ENCODE measurements at places on chromosomes 3 and 15. TPM values are rescaled to one million over a fixed set of nuclear protein-coding genes. Genes with fewer than 3 reads are reported as not detected.

The MESP2 gene
- not detected for total RNA-seq

- DNase-seq = no peak
Observed at GRCh38 chr3:22475665-22476240, 724.7 kb upstream of the ZNF385D start.

DNA sequence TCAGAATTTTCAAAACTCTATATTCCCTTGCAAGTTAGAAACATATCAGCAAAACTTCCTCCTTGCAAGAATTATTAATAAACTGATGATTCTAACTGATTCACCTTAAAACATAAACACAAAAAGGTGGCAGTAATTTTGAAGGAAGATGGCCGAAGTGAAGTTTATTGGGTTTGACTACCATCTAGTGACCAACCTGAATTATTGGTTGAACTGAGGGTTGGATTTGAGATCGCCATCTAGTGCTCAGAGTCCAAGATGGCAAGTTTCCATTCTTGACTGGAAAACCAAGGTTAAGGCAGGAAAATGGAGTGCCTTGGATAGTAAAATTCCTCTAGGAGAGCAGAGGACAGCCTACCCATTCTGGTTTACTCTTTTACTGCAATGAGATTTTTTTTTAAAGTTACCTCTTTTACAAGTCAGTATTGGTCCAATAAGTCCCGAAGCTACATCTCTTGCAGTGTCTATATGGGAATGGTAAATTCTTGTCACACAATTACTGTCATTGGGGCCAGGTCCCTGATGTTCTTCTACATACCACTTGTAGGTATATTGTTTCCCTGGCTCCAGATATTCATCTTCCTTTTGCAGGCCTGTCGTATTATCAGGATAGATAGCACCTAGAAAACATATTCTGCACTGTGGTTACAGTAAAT lies 51.6 kb upstream of the CP start:
- DNase-seq = peak; percentile 54

The FEZF2 gene
- total RNA-seq = not detected

- no peak for DNase-seq
Observed at GRCh38 chr3:178969004-178969700, 102.5 kb downstream of the ZMAT3 start.

The ANKUB1 gene
- not detected for total RNA-seq

DNA sequence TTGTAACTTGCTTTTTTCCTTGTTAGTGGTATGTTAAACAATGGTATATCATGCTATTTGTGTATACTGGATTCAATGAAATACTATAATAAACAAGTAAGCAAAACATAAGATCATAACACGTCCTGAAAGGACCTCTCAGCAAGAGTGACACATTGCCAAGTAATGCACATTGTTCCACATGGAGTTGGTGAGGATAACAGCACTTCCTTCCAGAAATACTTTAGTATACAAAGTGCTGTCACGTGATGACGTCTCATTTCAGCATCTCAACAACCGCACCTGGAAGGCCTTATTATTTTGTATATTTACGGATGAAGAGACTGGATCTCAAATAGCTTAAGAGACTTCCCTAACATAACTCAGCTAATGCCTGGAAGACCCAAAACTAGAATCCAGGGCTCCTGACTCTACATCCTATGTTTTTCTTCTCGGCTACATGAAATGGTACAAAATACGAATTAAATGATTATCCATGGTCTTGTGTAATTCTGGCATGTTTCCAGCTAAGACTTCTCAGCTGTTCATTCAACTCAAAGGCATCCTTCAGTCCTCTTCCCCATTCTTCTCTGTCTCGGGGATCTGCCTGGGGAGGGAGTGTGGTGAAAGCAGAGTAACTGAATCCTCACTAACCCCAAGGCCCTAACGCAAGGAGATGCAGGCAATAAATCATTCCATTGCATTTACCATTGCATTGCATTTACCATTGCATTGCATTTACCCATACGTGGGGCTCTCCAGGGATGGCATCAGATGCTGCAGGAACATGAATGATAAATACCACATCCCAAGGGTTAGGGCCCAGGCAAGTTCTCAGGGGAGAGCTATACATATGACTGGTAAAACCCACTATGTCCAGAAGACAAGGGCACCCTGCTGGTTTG lies 79.2 kb downstream of the LIPC start:
- no peak for DNase-seq

GRCh38 chr15:33737687-33738601 lies 230.4 kb upstream of the CHRM5 start:
- DNase-seq = peak; percentile 51

DNA sequence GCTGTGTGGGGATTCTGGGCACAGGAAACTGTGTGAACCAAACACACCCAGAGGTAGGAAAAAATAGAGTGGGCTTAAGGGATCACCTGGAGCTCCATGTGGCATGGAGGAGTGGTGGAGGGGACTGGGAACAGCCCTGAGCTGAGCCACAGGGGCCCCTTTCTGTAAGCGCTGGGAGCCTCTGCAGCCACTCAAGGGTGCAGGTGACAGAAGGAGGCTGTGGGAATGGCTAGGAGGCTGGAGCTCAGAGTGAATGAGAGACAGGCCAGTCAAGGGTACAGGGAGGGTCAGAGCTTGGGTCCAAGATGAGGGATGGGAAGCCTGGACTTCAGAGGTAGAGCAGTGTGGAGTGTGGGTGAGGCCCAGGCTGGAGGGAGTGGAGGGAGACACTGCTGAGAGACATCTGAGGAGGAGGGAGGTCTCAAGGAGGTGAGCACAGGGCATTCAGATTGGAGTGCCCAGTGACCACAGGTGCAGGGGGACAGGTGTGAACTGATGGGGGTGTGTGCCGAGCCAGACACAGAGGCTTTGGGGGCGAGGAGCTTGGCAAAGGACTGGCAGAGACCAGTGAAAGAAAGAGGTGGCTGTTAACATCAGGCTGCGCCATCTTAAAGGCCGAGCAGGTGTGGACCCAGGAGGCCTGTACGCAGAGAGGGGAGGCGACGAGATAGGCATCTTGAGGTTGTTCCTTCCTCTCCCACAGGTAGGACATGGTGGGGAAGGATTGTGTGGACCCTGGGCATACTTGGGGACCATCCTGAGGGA lies 56.8 kb downstream of the FGD5 start:
- no peak for DNase-seq

The GOLGA8Q gene
- total RNA-seq = 0.83 TPM

The C15orf62 gene
- total RNA-seq = 1.0 TPM

- no peak for DNase-seq
Observed at GRCh38 chr15:94722024-94722636, 490.8 kb downstream of the MCTP2 start.

DNA sequence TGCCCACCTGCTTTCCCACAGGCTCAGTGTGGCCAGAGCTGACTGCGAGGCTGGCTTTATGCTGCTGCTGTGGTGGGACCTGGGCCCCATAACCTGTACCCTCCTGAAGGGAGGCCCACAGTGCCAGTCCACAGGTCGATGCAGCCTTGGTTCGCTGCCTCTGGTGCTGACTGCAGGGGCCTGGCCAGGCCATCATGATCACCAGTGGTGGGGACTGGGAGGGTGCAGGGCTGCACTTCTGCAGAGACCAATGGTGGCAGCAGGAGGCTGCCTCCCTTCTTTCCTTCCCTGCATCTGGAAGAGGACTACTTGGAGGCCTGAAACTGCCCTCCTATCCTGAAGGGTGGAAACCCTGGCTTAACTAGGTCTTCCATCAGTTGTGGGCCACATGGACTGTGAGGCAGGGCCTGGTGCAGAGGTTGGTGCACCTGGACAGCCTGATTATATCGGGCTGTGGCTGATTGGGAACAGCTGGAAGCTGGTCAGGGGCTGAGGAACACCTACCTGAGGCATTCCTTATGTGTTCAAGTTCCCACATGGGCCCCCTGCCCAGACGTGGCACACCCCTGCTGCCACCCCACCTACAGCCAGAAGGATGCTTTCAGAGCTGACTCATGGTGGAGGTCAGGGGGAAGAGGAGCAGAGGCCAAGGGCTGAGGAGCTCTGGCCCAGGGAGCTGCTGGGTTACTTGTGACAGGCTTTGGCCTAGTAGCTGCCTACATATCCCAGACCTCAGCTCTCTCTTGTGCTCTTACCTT lies 29.8 kb downstream of the POMGNT2 start:
- DNase-seq = no peak

DNA sequence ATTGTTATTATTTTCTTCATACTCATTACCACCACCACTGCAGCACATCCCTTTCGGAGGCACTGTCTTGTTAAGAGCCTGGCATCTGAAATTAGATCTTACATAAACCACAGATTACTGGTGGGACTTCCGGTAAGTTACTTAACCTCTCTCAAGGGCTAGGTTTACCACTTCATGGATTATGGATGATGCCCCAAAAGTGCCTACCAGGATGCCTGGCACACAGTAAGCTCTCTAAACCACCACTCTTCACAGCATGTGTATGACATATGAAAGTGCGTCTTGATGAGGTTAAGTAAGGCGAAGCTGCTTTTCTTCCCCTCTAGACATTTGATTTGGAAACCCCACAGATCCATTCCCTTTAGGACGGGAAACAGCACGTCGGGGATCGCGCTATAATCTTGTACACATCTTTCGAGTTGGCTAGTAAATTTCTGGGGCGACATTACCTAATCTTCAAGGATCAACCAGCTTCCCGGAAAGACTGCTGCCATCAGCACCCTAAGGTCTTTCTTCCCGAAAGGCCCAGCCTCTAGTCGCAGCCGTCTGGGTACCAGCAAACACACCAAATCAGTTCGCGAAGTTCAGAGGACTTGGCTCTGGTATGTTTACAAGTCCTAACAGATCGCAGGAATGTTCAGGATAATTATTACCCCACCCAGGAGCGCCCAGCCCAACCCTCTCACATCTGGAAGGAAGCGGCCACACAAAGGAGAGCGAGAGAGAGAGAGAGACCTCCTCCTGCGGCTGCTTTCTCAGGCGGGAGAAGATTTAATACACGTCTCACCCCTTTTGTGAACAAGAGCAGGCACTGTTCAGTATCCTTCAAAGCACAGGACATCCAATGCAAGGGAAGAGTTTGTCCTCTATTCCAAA lies 155.1 kb upstream of the FRMD4B start:
- DNase-seq = no peak

- DNase-seq = no peak
Observed at GRCh38 chr15:71781179-71781964, 29.0 kb upstream of the NR2E3 start.

DNA sequence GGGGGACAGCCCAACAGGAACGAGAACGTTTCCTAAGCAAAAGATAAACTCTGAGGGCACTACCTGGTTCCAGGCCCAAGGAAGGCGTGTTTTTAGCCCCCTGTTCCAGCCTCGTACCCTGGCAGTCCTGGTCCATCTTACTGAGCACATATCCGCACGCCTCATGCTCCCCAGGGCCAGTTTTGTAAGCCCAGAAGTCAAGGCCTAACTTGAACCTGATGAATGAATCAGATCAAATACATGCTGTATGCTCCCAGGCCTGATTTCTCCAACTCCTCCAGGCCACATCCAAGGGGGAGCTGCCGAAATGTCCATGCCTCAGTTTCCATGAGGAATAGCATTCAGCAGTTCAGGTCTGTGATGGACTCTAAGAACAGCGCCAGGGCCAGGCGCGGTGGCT lies 14.3 kb upstream of the DOCK3 start:
- no peak for DNase-seq

DNA sequence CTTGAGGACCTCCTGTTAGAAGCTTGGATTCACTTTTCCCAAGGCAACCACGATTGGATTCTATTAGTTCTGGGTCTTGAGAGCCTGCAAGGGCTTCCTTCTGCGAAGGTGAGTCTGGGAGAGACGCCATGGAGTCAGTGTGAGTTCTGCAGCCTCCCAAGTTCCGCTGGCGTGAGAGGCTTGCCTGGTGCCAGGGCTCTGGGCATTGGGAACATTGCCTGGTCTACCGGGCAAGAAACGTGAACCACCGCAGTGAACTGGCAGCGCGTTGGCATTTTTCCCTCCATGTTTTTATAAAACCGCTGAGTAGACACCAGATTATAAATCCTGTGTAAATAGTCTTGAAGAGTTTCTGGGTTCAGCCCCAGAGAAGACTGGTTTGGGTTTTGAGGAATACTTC lies 160.9 kb downstream of the IGF1R start:
- no peak for DNase-seq

GRCh38 chr15:65981837-65982626 lies 112.7 kb downstream of the RAB11A start:
- DNase-seq = peak; percentile 64

The MAGEF1 gene
- 6.1 TPM for total RNA-seq

GRCh38 chr3:8631661-8632060 lies 12.9 kb downstream of the SSUH2 start:
- DNase-seq = no peak

- DNase-seq = no peak
Observed at GRCh38 chr15:68277131-68277602, 378 bp upstream of the FEM1B start.

DNA sequence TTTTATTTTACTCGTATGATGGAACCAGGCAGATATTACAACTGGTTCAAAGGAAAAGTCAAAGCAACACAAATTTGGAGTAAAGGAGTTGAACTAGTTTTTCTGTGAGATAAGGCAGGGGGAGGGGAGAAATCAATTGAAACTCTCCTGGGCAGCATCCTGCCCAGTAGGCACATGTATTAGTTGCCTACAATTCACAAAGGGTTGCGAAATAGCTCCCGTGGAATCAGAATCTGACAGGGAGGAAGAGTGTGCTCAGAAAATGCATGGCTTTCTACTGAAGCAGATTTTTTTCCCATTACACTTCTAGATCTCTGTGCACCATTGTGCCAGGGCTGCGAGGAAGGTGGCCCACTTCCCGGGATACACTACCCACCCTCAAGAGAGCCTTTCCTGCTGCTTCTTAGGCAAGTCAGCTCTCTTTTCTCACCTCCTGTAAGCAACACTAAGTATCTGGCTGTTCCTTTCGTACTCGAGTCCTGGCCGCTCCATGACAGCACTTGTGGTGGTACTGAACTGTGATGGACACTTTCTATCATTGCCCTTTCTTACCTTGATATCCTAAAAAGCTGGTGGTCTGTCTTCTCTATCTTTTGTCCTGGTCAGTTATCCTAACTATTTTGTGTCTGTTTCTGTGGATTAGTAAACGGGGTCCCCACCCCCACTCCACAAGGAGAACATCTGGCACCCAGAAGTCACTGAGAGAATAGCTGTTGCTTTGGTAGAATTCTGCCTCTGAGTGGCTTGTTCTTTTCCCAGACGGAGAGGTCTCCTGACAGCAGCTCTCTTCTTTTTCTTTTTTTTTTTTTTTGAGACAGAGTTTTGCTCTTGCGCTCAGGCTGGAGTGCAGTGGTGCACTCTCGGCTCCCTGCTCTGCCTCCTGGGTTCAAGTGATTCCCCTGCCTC lies 74.8 kb downstream of the RPL39L start:
- no peak for DNase-seq

The CD200 gene
- 4.0 TPM for total RNA-seq

GRCh38 chr15:66886241-66886675 lies 179.1 kb upstream of the SMAD3 start:
- DNase-seq = peak; percentile 2

The BFSP2 gene
- total RNA-seq = 0.33 TPM

The ACTRT3 gene
- 0.23 TPM for total RNA-seq

The CIDEC gene
- not detected for total RNA-seq

DNA sequence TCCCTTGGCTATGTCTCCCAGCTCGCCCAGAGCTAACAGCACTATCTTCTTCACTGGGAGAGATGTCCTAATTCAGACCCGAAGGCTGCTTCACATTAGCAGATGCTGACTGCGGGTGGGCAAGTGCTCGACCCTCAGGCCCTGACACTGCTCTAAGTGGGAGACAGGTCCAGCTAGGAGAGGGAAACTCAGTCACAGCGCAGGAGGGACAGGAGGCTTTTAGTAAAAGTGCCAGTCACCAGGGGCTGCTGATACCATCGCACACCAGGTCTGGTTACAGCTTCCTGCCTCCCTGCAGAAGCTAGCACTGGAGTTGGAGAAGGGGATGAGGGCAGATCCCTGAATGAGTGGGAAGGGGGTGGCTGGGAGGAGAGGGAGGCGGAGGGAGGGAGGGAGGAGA lies 365.8 kb upstream of the RGMA start:
- no peak for DNase-seq

GRCh38 chr15:32685576-32685975 lies 32.2 kb upstream of the GREM1 start:
- DNase-seq = no peak
